DMS53 (cell line): ENCODE measurements at places on chromosomes 7 and 10.

DNA sequence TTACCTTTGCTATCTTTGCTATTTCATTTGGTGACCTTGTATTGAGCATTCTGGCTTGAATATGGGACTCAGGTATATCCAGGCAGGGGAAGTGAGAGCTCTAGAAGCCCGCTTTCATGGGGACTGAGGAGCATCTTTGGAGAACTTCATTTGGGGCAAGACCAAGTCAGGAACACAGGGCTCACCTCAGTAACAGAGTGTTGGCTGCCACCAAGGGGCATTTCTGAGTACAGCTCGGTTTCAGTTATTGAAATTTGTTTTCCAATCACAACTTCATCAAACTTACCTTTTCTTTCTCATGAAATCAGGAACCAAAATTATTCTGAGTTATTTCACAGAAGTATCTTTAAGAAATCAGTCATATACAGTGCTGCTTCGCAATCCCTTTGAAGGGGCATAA, 337.2 kb downstream of the C7orf25 start:
- DNase-seq = peak; percentile 7

GRCh38 chr10:122957474-122957873, 3.4 kb upstream of the C10orf88 start:
- no peak for DNase-seq

DNA sequence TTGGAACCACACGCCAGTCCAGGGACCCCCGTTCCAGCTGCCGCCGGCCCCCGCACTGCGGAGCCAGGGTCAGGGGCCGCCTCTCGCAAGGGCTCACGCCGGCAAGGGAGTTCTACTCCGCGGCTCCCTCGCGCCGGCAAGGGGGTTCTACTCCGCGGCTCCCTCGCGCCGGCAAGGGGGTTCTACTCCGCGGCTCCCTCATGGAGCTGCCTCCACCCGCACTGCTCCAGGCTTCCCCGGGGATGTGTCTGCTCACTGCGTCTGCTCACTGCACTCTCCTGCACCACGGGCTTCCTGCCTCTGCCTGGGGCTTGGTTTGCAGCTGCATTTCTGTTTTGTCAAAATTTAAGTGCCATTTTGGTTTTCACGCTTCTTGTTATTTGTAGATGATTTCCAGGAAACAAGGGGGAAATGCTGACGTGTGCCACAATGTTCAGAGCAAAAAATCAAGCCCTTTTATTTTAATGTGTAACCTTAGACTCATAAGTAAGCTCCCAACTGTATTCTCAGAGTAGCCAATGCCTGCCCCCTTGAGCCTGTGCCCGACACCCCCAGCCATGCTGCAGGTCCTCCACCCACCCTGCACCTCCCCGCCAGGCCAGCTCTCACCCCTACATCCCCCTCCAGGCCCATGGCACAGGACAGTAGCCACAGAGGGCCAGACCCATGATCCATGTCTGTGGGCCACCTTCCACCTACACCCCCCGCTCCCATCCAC, 246.2 kb downstream of the MAD1L1 start:
- DNase-seq = no peak

DNA sequence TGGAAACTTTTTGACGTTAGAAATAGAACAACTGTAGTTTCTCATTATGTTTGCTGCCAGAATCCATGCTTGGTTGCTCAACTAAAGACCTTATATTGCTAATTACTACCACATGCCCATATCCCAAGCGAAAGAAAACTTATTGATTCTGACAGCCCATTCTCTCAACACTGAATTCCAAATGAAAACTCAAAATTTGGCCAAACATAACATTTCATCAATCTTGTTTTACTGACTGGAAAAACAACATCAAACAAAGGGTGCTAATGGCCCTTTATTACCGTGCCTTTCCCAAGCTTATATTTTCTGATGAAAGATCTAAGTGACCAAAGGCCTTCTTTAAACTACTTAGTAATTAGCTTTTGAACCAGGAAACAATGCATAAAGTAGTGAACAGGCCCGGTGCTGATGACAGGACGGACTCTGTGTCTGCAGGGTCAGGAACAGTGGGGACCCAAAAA, 531.8 kb downstream of the KCNMA1 start:
- DNase-seq = no peak

GRCh38 chr7:135709508-135709907, 18.5 kb downstream of the SLC13A4 start:
- no peak for DNase-seq

DNA sequence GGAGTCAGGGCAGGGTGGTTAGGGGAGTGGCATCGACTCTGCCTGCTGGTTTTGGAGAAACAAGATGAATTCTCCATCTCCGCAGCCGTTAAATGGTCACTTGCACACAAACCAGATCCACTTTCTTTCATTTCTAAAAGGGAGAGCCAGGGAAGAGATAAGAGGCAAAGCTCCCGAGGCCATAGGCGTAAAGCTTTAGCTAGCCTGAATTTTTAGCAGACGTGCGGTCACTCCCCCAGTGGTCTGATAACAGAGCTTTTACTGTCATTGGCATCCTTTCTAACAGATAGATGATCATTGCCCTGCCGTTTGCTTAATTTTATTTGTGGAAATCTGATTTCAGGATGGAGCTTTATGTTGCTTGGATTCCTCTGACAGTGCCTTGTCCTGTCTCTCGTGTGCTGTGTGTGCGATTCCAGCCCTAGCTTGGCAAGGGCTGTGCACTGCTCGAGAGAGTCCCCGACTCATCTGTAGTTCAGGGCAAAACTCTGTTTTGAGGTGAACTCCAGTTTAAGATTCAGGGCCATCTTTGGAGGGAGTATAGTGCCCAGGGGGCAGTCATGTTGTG, 62.5 kb downstream of the GATA3 start:
- no peak for DNase-seq

GRCh38 chr10:34792881-34793280, 22.2 kb downstream of the PARD3 start:
- DNase-seq = no peak

DNA sequence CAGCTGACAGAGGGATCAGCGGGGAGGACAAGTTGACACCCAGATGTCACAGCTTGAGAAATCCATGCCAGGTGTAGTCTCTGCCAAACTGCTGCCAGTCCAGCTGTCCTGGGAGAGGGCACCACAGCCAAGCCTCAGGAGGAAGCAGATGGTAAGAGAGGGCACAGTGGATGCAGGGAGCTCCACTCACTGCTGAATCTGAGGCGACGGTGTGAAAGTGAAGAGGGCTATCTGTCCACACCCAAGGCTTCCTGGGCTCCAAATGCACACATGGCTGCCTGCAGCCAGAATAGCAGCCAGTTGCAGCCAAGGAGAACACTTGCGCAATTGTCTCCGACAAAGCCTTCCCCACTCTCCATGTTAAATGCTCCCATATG, 502.4 kb downstream of the GRID1 start:
- DNase-seq = peak; percentile 15

DNA sequence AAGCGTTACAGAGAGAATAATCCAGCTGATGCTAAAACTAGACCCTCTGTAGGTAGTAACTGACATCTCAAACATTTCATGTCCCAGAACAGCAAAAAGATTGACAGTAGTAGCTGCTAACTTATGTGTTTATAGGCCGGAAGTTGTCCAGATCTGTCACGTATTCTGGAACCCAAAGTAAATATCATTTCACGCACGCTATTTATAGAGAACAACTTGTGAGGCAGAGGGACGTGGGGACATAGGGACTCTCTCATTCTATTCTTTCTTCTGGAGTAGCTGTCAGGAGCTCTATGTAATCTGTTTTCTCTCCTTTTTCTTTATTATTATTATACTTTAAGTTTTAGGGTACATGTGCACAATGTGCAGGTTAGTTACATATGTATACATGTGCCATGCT, 22.3 kb downstream of the AGK start:
- no peak for DNase-seq

DNA sequence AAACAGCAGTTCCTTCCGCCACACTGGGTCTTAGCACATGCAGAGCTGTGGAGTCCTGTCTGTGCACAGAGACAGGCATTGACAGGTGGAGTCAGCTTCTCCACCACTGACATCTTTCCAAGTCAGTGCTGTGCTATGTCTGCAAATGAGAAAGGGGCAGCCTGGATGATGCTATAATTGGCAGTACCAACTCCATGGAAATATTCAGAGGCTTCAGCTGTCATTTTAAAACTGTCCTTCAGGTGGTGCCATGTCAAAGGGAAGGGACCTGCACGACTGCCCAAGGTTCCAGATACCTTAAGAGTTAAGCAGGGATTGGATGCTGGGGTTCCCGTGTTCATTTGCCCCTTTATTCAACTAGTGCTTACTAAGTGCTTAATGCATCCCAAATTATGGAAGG, 258.0 kb upstream of the PRKCQ start:
- DNase-seq = peak; percentile 32

- no peak for DNase-seq
Observed at GRCh38 chr7:32250471-32251260, 180.5 kb upstream of the PDE1C start.

- no peak for DNase-seq
Observed at GRCh38 chr10:100904917-100905316, 7.8 kb upstream of the SLF2 start.

- no peak for DNase-seq
Observed at GRCh38 chr7:103547451-103548284, 101.7 kb upstream of the SLC26A5 start.

GRCh38 chr7:116145245-116145852, 65.0 kb upstream of the TES start:
- DNase-seq = no peak

- DNase-seq = no peak
Observed at GRCh38 chr10:60236869-60237524, 152.7 kb downstream of the ANK3 start.

DNA sequence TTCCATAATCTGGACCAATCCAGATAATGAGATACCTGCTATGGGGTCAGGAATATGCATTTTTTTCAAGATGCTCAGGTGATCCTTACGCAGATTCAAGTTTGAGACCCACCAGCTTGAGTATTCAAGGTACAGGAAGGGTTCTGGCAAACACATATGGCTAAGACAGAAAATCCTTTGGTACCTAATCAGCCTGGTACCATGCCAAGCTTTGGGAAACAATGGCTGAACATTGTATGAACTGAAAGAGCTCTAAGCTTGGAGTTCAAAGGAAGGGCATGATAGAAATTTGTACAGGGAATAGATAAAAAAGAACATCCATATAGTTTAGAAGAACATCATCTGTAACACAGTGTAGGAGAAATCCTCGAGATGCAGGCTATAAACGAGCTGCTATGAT, 382.7 kb downstream of the THSD7A start:
- no peak for DNase-seq

GRCh38 chr10:58086144-58086762, 181.4 kb downstream of the IPMK start:
- DNase-seq = no peak

DNA sequence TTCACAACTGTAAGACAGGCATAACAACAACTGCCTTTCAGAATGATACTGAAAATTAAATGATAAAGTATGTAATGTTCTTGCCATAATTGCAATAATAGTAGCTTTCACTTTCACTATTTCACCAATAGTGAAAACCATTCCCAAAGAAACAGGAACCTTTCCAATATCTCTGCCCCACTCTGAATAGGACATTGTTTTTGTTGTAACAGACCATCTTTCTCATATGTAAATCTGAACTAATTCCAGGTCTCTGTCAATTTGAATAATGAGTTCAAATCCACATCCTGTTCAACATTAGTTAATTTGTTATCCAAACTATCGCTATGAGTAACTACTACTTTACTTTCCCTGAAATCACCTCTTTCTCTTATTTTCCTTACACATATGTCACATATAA, 148.0 kb downstream of the LRRN3 start:
- no peak for DNase-seq

DNA sequence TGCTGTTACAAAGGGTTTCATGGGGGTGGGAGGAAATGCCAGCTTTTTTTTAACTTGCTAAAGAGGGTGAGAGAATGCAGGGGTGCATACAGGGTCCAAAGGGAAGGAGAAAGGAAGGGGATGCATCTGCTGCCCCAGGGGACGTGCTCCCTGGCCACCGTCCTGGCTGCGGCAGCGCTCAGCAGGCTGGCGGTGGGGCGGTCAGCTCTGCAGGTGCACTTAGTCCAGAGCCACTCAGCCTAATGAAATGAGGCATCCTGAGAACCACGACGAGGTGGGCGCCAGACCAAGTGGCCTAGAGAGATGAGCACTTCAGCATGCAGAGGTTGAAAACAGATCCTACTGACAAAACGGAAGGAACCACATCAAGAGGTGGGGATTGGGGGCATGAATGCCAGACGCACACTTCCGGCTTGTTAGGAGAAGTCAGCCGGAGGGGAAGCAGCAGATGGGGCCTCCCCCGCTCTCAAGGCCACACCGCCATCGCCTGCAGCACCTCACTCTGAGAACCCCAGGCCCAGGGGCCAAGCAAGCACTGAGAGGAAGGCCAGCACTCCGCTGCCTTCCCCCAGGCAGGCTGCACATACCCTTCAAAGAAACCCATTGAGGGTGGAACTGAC, 94.5 kb downstream of the MAD1L1 start:
- no peak for DNase-seq

DNA sequence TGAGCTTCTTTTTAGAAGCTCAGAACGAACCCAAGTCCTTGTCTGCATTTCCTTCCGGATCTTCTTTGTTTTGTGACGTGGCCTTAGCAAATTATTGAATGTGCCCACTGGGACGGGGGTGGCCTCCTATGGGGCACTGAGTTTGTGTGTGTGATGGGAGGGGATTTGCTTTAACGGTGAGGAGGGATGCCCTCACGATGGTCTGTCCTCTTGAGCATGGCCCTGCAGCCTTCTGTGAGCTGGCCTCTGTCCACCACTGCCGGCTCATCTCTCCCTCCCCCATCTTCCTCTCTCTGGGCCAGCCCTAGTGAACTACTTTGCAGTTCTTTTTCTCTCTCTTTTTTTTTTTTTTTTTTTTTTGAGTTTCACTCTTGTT, 62.9 kb upstream of the MKRN1 start:
- no peak for DNase-seq

DNA sequence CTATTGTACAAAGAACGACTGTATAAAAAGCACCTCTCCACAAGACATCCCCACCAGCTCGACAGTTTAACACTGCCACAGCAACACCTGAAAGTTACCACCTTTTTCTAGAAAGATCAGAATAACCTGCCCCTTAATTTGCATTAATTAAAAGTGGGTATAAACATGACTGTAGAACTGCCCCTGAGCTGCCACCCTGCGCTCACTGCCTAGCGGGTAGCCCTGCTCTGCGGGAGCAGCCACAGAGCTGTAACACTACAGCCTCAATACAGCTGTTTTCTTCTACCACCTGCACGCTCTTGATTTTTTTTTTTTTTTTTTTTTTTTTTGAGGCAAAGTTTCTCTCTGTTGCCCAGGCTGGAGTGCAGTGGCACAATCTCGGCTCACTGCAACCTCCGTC, 140.9 kb downstream of the PARD3 start:
- DNase-seq = no peak

DNA sequence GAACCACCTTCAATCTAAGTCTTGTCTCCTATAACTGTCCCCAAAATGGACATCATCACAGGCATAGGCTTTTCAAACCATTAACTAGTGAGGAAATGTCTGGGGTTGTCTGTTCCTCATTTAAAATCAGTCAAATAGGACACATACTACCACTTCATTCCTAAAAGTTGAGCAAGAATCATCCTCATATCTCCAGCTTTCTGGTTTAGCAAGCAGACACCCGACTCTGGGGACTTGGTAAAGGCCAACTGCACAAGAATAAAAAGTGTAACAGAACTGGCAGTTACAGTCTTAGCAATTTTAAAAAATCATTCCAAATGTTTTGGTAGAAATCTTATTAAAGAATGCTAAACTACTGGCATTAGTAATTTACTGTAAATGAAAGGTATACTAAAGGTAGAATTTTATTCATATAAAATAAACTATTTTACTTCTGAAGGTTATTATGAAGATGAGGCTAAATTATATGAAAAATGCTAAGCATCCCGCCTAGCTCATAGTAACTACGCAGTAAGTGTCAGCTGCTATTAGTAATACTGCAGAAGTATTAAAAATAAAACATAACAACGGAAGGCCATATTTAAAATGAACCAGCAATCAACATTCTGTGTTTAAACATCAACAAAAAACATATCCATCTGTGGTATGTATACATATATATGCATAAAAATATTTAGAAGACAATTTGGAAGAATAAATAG, 60.8 kb downstream of the ZNF438 start:
- no peak for DNase-seq
